Activated CD4-positive, CD25-positive, alpha-beta regulatory T cell (primary cell): ENCODE measurements at places on chromosomes 6 and 20.

- no peak for DNase-seq
Observed at GRCh38 chr20:11235058-11235457, 561.3 kb upstream of the JAG1 start.

- no peak for DNase-seq
Observed at GRCh38 chr6:36301085-36301658, 31.3 kb downstream of the PNPLA1 start.

DNA sequence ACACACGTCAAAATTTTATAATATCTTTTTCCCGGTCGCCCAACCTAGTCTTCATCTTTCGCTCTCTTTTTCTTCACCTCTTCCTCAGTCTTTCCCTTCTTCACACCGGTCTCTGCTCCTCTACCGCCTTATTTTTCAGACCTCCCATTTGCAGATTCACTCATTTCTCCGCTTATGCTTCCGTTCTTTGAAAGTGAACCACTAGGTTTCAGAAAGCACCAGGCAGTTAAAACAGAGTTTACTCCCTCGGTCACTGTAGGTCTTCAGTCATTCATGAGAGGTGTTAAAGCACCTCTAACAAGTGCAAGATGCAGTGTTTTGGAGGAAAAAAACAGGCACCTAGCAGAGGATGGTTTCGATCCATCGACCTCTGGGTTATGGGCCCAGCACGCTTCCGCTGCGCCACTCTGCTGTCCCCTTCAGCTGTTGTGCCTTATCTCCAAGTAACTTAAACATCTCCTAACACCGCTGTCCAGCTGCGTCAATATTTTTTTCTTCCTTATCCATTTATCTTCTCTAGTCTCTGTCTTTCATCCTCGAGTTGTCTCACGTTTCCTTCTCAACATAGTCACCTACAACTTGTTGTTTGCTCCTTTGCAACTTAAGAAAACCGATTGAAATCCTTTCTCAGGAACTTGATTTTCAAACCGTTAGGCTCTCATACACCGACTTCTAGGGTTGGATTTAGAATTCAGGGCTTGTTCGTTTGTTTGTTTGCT is 119.7 kb upstream of the ZNF184 start:
- no peak for DNase-seq

DNA sequence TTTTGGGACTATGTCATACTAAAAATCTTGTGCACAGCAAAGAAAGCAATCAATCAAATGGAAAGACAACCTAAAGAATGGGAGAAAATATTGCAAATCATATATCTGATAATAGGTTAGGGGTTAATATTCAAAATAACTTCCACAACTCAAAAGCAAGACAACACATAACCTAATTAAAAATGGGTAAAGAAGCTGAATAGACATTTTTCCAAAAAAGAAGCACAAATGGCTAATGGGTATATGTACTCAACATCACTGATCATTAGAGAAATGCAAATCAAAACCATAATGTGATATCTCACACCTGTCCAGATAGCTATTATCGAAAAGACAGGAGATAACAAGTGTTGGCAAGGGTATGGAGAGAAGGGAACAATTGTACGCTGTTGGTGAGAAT is 53.0 kb downstream of the SYCP2L start:
- no peak for DNase-seq

GRCh38 chr6:139336488-139336887 is 38.0 kb downstream of the CITED2 start:
- DNase-seq = no peak

DNA sequence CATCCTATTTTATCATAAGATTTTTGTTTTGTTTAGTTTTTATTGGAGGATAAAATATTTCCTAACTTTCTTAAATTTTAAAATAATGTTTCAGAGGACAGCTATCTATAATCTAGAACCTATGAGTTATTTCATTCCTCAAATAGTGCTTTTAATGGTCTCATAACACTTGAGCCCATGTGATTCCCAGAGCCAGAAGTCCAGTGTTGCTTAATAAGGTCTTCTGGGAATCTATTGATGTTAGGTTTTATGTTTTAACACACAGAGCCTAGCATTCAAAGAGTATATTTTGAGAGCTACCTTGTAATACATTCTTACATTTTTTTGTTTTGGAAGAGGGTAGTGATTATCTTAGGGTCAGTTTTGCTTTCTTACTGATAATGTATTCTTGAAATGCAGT is 200.2 kb downstream of the CENPW start:
- DNase-seq = no peak

- no peak for DNase-seq
Observed at GRCh38 chr20:37387519-37388269, 41.8 kb downstream of the SRC start.

- no peak for DNase-seq
Observed at GRCh38 chr6:53544217-53544469, 758 bp downstream of the GCLC start.

- no peak for DNase-seq
Observed at GRCh38 chr20:44035924-44036323, 121.3 kb downstream of the TOX2 start.
